Epithelial cell of esophagus (primary cell): ENCODE measurements at places on chromosomes 1 and 21.
A peak's percentile ranks its signal among the peaks of the same experiment; 100 is the strongest.

- DNase-seq, result no peak
Measured at GRCh38 chr21:45889256-45889655, 92.3 kb upstream of the COL6A1 start.

GRCh38 chr1:22228505-22228911 is 85.6 kb upstream of the WNT4 start:
- DNase-seq, result peak; percentile 87

DNA sequence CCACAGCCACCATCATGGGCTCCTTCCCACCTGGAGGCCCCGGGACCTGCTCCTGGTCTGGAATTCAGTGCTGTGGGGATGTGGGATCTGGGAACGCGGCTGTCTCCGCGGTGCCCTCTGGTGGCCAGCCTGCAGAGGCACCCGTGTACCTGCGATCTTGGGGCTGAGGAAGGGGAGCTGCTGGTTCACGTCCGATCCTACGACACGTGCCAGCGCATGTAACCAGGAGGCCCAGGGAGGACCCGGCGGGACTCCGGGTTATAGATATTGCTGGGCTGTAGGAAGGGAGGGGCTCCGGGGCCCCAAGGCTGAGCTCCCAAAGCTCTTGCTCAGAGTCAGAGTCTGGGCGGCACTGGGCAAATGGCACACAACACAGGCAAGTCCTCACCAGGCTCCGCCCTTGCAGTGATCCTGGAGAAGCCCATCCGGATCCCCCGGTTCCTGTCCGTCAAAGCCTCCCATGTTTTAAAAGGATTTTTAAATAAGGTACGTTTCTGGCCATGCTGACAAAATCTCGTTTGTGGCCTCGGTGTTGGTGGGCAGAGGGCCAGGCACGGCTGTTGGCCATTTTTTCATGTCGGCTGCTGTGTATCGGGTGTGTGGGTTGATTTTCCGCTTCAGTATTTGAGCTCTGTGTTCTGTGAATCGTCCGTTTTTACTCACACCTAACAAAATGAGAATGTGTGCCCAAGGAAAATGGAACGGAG is 20.1 kb downstream of the FAAP20 start:
- peak; percentile 72 for DNase-seq

GRCh38 chr1:104720741-104721140 is 971.0 kb downstream of the AMY1C start:
- no peak for DNase-seq

GRCh38 chr1:230142608-230143210 is 75.7 kb downstream of the GALNT2 start:
- DNase-seq, result no peak

DNA sequence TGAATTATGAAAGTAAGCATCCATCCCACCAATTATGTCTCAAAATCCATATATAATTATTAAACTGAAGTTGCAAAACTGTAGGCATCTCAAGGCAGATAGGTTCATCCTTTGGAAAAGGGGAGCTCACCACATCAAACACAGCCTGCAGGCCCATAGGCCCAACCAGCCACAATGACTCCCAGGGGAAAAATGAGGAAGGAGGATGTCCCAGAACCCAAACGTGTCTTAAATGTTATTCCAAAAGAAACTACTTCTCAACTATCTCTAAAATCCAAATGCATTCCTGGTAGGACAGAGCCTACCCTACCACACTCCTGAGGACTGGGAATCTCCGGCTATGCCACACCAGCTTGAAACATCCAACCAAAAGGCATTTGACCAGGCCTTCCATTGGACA is 12.8 kb downstream of the TIAM1 start:
- DNase-seq, result no peak

- no peak for DNase-seq
Measured at GRCh38 chr1:205760606-205761005, 10.6 kb upstream of the NUCKS1 start.

DNA sequence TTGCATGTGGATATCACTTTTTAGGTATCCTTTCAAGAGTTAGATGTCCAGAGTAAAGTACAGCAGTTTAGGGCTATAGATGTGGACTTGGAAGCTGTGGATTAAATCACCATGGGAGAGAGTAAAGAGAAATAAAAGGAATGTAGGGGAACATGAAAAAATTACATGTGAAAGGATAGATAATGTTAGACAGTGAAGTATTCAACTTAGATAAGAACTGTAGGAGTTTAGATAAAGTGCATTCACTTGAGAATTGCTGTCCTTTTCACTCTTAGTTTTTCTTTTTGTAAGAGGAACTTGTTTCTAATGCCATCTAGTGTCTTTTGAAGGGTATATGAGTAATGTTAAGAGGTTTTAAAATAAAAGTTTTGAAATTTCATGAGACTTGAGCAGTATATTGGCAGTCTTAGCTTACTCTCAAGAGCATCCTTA is 40.1 kb downstream of the MAST2 start:
- peak; percentile 10 for DNase-seq

GRCh38 chr1:12130466-12131130 is 36.2 kb upstream of the TNFRSF1B start:
- no peak for DNase-seq

- DNase-seq, result no peak
Measured at GRCh38 chr1:3814065-3814464, 17.8 kb upstream of the LRRC47 start.

DNA sequence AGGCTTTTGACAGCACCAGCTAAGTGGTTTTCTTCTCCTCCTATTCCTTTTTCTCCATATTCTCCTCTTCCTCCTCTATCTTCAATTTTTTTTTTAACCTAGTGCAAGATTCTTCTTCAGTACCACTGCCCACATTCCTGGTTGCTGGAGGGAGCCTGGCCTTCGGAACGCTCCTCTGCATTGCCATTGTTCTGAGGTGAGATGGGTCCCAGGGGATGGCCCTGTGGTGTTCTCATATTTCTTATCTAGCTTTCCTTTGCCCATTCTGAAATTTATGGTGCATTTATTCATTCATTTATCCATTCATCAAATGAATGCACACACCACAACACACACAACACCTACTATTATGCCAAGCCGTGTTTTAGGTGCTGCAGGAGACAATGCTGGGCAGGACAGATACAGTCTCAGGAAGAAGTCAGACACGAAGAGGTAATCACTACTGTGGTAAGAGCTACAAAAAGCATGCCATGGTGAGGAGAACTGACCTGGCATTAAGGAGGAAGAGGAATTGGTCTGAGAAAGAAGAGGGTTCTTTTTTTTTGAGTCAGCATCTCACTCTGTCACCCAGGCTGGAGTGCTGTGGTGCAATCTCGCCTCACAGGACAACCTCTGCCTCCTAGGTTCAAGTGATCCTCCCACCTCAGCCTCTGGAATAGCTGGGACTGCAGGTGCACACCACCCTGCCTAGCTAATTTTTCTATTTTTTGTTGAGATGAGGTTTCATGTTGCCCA is 47.5 kb upstream of the TDRD10 start:
- no peak for DNase-seq

DNA sequence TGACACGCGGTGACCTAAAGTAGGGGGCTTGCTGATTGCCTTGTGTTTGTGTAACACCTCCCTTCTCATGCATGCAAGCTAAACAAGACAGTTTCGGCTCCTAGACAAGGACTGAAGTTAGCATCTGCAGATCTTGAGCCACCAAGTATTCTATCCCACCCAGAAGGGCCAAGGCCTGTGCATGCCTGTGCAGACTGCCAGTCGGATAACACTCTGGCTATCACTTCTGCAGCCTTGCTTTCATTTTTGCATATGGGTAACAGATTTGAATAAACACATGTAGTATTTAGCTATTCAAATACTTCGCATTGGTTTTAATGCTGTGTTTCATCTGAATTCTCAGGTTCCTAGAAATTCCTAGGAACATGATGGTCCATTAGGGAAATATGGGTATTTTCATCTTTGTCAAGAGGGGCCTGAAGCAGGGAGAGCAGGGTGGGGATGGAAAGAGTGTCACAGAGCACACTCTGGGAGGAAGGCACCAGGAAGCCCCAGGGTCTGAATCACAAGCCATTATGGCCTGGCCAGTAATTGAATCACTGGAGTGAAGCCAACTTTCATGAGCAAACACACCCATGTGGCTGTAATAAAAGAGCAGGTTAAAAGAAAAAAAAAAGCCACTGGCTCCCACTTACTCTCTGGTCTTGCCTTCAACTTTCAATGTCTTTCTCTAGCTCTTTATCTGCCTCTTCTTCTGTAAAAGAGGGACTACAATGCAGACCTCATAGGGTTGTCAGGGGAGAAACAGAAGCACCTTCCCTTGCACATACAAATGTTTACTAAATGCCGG is 28.3 kb downstream of the GADD45A start:
- DNase-seq, result peak; percentile 89

GRCh38 chr1:73044241-73045036 is 762.1 kb upstream of the NEGR1 start:
- DNase-seq, result peak; percentile 1

DNA sequence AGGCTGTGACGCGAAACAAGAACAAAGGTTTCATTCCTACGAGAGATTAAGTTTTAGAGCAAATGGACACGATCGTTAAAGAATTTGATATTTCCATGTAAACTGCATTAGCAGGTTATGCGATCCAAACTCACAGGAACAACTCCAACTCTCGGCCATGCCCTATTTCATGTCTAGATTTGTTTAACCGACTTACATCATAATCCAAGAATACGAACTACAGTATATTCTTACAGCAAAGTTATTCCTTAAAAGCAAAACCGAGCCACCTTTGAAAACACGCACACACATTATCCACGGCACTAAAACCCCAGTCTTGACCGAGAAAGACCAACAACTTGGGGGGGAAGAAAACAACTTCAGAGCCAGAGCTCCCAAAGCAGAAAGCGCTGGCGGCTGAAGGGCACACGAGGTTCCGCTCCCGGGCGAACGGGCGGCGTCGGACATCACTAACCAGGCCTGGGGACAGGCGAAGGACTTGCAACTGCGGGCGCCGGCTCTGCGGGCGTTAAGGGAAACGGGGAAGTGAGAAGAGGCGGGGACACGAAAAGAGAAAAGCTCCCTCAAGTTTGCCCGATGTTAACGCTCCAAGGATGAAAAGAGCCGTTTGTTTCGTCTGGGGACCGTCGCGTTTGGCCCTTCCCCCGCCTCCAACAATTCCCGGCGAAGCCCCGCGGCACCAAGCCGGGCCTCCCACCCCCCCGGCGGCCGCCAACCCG is 690 bp downstream of the B3GALNT2 start:
- peak; percentile 67 for DNase-seq

GRCh38 chr1:84635429-84635828 is 54.8 kb downstream of the SSX2IP start:
- DNase-seq, result no peak

GRCh38 chr1:237327061-237327460 is 285.1 kb downstream of the RYR2 start:
- DNase-seq, result no peak

DNA sequence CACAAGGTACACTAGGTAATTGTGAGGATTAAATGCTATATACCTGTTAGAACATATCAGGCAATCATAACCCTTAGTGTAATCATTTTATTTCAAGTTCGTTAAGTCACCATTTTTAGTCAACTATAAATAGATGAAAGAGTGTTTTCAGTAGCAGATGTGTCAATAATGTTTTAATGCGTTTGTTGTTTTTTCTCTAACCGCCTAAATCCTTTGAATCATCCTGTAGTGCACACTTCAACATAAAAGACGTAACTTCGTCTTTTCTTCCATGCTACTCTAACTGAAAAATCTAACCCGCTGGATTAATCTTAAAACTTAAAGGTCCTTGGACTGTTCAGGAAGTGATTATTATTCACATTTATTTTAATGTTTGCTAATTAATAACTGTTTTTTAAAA is 7.2 kb upstream of the LBR start:
- DNase-seq, result no peak

- DNase-seq, result no peak
Measured at GRCh38 chr1:6912518-6912917, 127.3 kb downstream of the CAMTA1 start.

DNA sequence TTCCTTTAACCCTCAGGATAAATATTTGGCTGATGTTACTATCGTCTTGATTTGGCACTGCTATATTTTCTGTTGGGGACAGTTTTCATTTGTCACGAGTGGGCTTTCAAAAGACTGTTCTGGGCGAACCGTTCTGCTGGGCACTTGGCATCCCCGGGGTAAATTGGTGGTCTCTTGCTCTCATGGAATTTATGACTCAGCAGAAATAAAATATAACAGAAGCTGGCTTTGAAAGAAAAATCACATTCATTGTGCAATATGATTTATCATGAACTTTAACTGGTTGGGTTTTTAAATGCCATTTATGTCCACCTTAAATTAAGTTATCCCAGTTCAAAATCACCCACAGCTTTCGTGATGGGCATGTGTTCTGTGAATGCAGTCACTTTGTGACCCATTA is 147.3 kb downstream of the KAZN start:
- DNase-seq, result no peak

GRCh38 chr1:203519053-203519840 is 25.3 kb downstream of the OPTC start:
- peak; percentile 85 for DNase-seq

- peak; percentile 60 for DNase-seq
Measured at GRCh38 chr1:184691719-184692324, 62.8 kb downstream of the EDEM3 start.

- peak; percentile 96 for DNase-seq
Measured at GRCh38 chr1:151547119-151547899, 7.2 kb downstream of the TUFT1 start.

- DNase-seq, result no peak
Measured at GRCh38 chr1:65435987-65436386, 15.5 kb downstream of the LEPR start.

- DNase-seq, result no peak
Measured at GRCh38 chr1:32100807-32101708, 6.8 kb upstream of the KPNA6 start.

- DNase-seq, result no peak
Measured at GRCh38 chr1:170521818-170522217, 10.1 kb upstream of the GORAB start.

DNA sequence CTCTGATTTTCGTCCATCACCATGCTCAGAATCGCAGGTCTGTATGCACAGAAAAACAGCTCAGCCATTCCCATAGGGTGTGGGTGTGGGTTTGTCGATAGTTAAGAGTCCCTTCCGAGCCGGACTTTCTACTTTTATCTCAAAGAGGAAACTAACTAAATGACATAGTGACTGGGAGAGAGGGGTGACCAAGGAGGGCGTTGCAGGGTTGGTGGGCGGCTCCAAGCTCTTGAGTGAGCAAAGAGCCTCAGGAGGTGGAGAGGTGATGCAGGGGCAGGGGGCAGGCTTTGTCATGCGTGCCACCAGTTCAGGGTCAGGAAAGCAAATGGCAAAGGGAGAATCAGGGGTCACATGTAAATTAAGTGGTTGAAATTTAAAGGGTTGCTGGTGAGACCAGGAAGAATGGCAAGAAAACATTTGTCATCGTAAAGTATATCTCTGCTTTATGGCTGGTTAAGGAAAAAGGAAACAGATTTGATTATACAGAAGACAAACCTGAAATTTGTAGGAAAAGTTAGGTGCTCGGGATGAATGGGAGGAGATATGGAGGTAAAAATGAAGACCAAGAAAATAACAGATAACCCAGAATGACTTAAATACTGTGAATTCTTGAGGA is 249.0 kb downstream of the SETD4 start:
- DNase-seq, result no peak

- peak; percentile 59 for DNase-seq
Measured at GRCh38 chr1:9529190-9529589, 10.1 kb upstream of the SLC25A33 start.
